ENCODE measurements at places on chromosomes 2 and 18.

DNA sequence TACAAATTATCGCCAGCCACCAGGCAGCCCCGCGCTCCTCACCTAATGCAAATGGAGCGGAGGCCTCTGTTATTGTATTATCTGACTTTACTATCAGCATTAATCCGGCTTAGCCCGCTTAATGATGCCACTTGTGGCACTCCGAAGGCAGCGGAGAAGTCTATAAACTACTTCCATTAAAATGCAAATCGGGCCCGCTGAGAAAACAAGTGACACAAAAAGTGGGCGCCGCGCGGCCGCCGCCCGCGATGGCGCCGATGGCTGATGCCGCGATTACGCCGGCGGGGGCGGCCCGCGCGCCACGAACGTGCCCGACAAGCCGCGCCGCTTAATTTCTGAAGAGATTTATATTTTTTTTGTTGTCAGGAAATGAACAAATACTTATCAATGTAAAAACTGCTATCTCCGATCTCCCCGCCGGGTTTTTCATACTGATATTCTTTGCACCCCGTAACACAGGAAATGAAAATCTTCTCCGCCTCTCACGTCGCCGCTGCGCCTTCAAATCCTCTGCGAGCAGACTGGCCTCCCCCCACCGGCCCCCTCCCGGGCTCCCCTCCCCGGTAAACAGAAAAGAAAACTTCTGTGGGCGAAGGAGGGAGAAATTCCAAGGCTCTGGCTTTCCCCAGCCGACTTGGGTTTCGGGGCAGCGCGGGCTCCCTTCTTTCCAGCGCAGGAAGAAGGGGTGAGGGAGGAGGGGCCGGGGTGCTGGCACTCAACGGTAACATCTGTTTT lies 221.8 kb downstream of the INSIG2 start:
- DNase-seq: no peak

- DNase-seq: no peak
Measured at GRCh38 chr2:190980630-190981209, 33.3 kb downstream of the STAT1 start.

GRCh38 chr2:69563021-69563420 lies 80.5 kb downstream of the AAK1 start:
- no peak for DNase-seq

- DNase-seq: peak; percentile 79
Measured at GRCh38 chr2:236177604-236177966, 9.4 kb upstream of the GBX2 start.

DNA sequence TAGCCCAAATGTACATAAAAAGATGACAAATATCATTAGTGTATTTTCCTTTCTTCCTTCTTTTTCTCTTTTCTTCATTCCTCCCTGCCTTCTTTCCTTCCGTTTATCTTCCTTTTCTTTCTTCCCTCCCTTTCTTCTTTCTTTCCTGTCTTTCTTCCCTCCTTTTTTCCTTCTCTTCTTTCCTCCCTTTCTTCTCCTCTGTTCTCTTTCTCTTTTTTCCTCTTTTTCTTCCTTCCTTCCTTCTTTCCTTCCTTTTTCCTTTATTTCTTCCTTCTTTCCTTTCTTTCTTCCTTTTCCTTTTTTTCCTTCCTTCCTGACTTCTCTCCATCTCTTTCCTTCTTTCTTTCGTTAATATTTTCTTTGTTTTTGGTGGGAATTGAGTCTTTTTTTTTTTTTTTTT lies 256.9 kb upstream of the CNTNAP5 start:
- no peak for DNase-seq

DNA sequence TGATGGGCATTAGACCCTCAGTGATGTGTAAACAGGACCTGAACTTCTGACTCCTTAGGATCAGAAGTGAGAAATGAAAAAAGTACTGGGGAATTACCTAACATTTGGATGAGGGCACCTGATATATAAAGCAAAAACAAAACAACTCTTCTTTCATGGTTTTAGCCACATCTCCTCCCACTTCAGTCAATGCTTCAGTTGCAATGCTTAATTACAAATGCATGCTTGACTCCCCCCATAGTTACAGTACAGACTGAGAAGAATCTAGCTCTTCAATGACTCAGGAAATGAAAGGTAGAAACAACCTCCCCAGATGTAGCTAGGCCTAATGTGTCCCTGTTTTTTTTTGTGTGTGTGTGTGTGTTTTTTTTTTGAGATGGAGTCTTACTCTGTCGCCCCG lies 276.8 kb upstream of the POU3F3 start:
- DNase-seq: no peak

DNA sequence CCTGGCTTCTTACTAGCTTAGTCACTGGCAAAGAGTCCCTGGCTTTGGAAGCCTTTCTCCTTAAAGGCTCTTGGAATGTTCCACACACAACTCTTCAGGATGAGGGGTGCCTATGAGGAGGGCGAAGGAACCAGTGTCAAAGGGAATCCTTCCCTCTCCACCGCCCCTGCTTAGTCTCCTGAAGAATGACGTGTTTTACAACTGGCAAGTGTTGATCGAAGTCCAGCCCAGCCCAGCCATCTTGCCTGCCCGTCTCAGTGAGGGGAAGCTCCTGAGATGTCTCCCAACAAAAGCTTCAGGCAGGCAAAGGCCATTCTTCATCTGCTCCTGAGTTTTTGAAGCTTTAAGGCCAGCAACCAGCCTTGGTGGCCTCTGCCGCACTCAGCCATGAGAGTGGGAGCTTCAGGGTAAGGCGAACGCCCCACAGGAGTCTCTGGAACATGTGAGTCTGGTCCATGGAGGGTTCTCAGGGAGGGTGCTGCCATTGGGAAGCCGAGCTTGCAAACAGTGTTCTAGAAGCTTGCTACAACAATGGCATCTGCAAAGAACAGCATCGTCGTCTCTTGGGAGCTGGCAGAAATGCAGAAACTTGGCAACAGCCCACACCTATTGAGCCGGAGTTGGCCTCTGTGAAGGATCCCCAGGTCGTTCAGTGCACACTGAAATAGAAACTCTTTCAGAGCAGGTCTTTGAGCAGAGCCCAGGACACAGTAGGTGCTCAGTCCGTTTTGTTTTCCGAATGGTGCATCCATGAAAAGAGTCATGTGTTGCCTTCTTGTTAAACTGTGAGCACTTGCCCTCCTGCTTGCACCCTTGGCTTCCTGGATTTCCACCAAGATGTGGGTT lies 220.7 kb downstream of the SEPTIN10 start:
- no peak for DNase-seq

DNA sequence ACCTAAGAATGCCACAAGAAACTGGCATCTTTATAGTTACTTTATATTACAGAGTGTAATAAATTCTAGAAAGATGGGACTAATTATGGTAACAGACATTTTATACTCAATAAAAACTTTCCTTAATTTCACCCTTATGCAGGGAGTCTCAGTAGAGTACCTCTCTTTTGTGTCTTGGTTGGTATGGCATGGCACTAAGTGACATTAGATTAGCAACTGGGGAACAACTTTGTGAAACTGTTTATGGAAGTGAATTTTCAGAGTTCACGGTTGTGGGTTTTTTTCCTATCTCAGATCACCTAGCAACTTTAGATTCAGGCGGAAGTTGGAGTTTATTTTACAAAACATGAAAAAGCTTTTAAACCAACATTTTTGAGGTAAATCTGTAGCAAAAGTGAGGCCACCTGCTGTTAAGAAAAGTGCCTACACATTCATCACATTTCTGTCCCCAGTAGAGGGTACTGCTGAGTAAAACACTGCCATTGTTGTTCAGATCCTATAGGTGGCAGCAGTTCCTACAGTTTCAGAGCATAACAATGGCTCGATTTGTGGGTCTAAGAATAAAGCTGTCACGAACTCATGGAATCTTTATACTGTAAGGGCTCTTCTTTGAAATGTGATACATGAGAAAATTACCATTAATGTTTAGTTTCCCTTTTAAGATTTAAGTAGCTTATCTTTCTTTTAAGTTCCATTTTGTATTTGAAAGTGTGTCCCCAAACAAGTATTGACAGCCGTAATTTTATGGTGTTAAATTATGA lies 117.6 kb downstream of the CAMKMT start:
- DNase-seq: peak; percentile 84

All from LoVo (cell line).